Tibial artery (tissue), 4 donors: ENCODE measurements at places on chromosomes 2 and 18.

DNA sequence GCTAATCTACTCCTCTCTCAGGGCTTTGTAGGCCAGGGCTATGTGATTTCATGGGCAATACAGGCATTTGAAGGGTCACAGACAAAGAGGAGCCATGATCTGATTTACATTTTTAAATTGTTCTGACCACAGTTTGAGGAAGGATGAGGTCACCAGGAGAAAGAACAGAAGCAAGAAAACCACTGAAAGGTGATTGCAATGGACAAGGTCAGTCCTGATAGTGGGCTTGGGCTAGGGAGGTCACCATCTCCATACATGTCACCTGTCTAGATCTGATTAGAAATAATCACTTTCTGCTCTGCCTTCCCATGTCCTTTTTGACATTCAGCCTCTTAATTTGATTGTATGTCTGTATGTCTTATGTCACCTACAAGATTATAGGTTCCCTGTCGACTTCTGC lies 248.9 kb upstream of the CWC22 start:
- no peak for DNase-seq

DNA sequence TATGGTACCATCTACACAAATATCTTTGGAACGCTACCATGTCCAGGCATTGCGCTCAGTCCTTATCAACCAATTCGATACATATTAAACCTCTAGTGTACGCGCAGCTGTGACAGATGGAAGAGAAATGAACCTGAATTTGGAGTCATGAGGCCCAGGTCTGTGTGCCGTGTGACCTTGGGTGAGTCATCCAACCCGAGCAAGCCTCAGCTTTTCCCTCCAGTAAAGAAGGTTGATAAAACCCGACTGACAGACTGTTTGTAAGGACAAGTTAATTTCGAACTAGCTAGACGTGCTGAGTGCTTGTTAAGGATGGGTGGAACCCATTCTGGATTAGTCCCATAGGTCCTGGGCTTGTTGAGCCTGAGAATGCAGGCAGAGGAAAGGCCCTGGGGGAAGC lies 28.2 kb downstream of the GREB1 start:
- DNase-seq, result no peak

DNA sequence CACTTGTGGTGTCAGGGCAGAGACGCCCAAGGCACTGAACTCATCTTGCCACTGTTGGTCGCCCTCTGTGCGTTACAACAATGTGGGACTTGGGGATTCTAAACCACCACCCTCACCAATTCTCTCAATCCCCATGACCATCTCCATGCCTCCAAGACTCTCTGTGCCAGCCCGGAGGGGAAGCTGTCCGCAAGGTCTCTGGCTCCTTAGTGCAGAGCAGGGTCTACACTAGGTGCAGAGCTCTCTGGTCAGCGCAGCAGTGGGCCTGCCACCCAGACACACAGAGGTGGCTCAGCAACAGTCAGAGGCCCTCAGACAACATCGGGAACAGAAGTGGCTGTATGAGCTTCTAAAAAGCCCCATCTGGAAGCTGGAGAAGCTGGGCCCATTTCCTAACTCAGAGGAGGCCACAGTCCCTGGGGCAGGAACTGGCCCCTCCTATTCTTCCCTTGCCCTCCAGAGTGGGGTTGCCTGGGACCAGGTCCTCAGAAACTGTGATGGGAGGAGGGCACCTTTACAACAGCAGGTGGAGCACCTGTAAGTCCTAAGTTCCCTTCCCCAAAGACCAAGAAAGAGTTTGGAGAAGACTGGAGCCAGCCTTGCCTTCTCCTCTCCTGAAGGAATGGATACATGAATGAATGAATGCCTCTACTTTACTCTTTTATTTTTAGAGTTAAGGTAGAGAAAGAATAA lies 37.7 kb downstream of the SERTAD2 start:
- no peak for DNase-seq

DNA sequence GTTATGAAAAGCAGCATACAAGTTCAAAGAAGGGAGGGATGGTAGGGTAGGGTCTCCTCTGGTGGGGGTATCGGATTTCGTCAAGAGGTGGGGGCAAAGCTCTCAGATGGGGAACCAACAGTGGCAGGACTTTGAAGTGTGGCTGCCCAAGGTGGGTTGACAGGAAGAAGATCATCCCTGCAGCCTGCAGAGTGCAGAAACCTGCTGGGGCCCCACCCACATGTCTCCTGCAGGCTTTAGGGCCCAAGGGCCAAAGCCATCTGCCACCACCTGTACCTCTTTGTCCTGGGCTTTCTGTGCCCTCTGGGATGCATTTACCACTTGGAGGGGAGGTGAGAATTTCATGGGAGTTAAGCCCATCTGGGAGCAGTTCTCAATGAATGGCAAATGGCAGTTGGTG lies 42.7 kb downstream of the KCNF1 start:
- DNase-seq, result no peak

DNA sequence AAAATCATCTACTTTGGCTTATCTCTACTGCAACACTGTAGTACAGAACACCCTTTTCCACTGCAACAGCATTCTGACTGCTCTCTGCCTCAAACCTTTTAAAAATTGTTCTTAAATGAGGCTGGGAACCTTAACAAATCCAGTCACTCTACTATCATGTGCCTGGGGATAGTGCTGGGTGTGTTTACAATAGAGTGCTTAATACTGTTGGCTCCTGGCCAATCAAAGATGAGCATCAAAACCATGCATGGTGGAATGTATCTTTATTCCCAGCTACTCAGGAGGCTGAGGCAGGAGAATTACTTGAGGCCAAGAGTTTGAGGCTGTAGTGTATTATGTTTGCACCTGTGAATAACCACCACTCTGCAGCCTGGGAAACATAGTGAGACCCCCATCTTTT lies 7.4 kb downstream of the ANKAR start:
- DNase-seq, result no peak

GRCh38 chr2:200279857-200280256 lies 26.6 kb upstream of the SPATS2L start:
- no peak for DNase-seq

DNA sequence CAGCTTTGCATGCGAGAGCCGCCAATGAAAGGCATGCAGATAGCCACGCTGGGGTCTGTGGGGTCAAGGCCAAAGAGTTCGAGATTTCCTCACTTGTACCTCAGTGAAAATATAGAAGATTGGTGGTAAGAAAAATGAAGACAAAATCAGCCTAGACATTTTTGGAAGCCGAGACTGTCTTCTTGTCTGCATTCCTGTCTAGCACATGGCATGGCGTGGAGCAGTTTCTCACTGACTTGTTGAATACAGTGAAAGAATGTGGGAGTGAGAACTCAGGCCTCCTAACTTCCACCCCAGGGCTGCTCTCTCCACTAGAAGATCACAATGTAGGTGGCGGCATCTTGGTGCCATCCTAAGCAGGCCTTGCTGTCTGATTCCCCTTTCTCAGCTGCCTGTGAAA lies 740.8 kb upstream of the HS6ST1 start:
- no peak for DNase-seq

DNA sequence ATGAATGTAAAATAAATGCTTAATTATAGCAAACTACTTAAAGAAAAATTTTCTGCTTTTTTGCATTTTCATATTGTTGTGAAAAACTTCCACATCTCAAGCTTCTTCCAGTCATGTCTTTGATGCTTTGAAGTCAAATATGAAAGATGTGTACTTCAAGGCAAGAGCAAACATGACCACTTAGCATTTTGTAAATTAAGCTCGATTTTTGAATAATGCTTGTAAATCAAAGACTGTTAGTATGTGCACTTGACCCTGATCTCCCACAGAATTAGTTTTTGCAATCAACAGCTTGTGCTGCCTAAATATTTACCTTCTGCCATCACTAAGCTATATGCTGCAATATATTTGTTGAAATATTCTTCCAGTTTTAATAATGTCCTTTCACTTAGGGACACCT lies 486.1 kb upstream of the ID2 start:
- no peak for DNase-seq

- no peak for DNase-seq
These were observed 125.8 kb upstream of the RASGRP3 start for GRCh38 chr2:33350632-33351031.

DNA sequence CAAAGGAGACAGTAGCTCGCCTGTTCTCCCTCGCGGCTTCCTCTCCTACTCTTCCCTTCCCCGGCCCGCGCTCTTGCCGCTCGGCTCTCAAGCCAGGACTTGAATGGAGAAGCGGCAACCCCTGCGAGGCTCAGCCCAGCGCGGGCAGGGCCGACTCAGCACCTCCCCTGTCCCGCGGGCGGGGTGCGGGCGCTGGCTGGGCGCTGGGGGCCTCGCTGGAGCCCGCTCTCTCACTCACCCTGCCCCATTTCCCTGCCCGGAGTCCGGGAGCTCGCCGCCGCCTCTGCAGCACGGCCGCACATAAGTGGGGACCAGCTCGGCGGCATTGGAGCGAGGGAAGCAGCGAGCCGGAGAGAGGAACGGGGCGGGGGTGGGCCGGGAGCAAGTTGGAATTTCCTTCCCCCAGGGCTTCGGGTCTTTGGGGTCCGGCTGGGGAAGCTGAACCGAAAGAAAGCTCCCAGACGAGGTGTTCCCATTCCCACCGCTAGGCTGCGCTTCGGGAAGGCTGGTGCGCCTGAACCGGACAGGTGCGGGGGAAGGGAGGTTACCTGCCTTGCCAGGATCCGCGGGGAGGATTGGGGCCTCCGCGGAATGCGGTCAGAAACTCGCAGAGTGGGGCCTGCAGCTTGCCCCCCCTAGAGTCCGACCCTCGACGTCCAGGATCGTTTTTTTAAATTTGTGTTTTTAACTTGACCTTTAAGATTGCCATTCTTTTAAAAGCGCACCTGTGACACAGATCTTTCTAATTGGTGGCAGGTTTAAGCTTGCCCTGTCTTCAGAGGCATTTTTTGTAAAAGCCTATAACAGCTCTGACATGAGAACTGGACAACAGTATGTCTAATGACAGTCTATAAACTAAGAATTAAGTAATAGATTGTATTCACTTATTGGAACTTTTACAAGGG lies at the start of gene COBLL1:
Gene COBLL1 (minus strand): TSS at position 105 of the 905 bp plus-strand sequence. CDS start 627 bp downstream, outside the sequence.
- peak; percentile 78 for DNase-seq

DNA sequence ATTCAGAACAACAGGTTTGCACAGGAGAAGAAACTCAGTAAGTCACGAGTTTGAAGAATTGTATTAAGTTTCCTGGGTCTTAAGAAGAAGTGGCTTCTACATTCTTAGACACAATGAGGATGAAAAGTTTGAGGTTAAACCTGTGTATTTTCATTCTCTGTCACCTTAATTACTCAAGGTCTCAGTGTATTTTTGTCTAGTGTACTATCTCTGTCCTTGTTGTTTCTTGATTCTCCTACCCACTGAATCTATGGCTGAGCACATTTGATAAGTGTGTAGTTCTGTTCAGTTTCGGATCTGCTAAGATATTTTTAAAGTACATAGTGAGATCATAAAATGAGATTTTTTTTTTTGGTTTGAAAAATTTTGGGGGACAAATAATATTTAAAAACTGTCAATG lies 460.7 kb downstream of the NRXN1 start:
- DNase-seq, result no peak

DNA sequence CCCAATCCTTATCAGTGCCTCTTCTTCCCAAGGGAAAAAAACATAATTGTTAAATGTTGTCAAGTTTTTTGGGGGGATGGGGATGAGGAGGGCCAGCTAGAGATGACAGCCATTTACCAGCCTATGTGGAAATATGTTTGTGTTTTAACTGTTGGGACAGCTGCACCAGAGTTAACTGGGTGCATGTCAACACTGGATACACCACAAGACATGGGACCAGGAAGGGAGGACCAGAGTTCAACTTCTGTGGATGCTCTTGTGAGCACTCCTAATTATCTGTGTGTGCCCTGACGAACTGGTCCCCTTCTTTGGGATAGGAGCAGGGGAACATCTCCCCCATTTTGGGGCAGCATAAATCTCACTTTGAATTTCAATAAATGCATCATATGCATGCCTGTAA lies 66.1 kb upstream of the FZD5 start:
- no peak for DNase-seq

DNA sequence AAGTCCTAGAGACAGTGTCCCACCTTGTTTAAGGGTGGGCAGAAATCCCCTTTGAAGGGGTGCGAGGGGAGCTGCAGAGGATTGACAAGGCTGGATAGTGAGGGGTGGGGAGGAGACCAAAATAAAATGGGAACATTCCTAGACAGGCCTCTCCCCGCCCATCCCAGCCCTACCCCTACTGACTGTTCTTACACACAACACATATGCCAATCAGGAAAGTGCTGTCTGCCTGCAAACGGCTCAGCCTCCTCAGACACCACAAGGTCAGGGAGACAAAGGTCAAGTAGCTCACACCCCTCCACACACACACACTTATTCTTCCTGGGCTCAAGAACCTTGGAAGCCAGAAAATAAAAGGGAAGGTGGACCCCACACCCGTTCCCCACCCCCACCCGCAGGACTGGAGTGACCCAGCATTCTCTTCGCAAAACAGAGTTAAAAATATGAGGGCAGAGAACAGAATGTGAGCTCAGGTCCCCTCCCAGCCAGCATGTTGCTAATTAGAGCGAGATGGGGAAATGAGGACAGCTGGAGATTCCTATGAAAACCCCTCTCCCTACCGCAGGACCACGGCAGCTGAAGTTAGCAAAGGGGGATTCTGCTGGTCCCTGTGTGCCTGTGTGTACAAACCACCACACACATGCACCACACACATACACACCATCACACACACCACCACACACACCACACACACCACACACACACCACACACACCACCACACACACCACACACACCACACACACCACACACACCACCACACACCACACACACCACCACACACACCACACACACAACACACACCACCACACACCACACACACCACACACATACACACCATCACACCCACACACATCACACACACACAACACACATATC lies 197.8 kb downstream of the TNS1 start:
- peak; percentile 20 for DNase-seq

DNA sequence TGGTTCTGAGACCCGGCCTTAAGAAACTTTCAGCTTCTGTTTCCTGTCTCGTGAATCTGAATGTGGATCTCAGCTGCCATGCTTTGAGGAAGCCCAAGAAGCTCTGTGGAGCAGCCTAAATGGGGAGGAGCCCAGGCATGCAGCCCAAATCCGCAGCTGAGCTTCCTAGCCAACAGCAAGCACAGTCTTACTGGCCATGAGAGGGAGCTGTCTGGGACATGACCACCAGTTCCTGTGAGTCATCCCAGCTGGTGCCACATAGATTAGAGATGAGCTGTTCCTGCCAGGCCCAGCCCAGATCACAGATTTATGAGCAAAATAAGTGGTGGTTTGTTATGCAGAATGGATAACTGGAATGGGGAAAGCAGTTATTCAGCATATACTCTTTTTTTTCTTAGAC lies 224.4 kb upstream of the APCDD1 start:
- DNase-seq, result no peak

- no peak for DNase-seq
These were observed 2.7 kb downstream of the ZNF532 start for GRCh38 chr18:58867281-58867961.

DNA sequence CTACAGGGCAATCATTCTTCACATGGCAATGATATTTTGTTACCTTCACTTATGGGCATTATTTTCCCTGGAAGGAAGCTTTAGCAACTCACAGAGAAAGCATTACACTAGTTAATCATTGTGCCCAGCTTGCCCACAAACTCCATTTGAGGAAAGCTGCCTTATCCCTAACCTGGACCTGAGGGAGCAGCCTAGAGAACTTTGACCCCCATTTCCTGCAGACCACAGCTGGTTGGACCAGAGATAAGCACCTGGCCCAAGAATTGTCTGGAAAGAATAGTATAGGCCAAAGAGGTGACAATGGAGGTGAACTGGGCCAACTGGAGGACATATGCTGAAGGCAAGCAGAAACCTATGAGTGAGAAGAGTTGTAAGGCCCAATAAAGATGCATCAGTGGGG lies 48.4 kb upstream of the SESTD1 start:
- no peak for DNase-seq
